ENCODE measurements at places on chromosomes 16 and 17.

- no peak for DNase-seq
These were observed 95.6 kb downstream of the NPIPB11 start for GRCh38 chr16:29310852-29311314.

GRCh38 chr16:10877472-10877946 is 507 bp downstream of the CIITA start:
- DNase-seq, result no peak

GRCh38 chr17:75542728-75543336 is 17.3 kb downstream of the LLGL2 start:
- no peak for DNase-seq

- DNase-seq, result no peak
These were observed 3.0 kb upstream of the ITGAX start for GRCh38 chr16:31351942-31352325.

- no peak for DNase-seq
These were observed 56.6 kb downstream of the NCOR1 start for GRCh38 chr17:16158714-16159113.

GRCh38 chr17:75412455-75413317 is 7.2 kb upstream of the GRB2 start:
- peak; percentile 51 for DNase-seq

DNA sequence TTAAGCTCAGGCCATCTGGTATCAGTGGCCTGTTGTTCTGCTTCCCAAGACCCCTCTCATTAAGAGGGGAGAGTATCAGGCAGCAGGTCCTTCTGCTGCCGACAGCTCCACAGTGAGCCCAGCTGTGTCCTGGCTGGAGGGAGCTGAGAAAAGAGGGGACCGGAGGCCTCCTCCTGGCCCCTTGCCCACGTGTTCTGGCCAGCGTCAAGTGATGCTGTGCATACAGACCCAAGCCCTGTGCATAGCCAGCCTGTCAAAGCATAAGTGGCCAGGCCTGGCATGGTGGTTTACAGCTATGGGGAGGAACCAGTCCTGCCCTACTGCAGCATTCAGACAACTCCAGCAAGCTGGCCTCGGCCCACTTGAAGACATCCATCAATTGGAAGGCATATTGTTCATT is 48.0 kb downstream of the ABCC6 start:
- DNase-seq, result no peak

DNA sequence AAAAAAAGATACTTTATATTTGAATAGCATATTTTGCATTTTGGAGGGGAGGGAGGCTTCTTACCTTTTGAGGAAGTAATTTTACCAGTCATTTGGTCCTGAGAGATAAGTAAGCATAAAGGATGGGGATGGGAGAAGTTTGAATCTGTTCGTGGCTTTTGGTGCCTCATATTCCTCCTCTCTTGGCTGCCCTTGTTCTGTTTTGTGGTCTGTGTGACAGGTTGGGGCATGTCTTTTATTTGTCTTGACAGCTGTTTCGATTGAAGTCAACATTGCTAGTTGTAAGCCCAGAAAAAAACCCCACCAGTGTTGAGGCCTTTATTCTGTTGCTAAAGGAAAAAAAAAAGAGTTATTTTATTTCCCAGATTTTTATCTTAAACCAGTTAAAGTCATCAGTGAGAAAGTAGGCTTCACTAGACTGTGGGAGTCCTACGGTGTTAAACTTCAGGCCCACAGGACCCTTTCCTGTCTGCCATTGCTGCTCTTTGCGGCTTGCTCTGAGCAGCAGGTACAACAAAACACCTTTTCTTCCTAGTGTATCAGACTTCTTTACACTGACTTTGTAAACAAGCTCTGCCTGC is 11.4 kb downstream of the SLC7A6 start:
- no peak for DNase-seq

GRCh38 chr17:71412803-71413202 is 708.0 kb upstream of the SOX9 start:
- no peak for DNase-seq

- no peak for DNase-seq
These were observed 38.9 kb downstream of the KANSL1 start for GRCh38 chr17:46154151-46154816.

GRCh38 chr16:60151987-60152386 is 1417.9 kb upstream of the GOT2 start:
- DNase-seq, result no peak

- DNase-seq, result no peak
These were observed 2.0 kb downstream of the GPT2 start for GRCh38 chr16:46885960-46886763.

DNA sequence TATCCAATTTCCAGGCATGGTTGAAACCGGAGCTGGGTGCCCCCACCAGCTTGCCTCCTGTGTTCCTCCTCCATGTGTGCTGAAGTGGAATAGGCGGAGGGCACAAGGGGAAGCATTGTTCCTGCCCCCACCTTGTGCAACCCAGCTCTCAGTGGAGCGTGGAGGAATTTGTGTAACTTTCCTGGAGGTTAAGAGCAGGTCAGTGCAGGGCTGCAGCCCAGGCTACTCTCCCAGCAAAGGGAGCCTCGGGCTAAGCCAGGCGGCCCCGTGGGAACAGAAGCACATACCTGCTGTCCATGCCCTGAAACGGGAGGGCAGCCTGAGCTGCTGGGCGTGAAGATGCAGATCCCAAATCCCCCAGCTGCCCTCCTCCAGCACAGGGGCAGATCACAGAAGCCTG is 158.8 kb upstream of the LHX1 start:
- no peak for DNase-seq

DNA sequence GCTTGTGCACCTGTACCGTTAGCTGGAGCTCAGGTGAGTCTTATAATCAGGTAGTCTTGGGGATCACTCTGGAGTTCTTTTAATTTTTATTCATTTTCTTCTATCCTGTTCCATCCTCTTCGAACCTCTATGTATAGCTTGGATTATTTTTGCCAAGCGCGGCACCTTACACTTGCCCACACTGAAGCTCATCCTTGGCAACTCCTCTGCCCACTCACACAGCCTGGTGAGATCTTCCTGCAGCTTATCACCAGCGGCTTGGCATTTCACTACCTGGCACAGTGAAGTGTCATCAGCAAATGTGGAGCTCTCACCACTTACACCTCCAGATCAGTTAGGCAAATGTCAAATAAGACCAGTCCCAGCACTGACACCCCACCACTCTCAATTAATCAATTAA is 116.7 kb downstream of the CACNG3 start:
- no peak for DNase-seq

- DNase-seq, result no peak
These were observed 26.4 kb downstream of the KIFC3 start for GRCh38 chr16:57775661-57776469.

DNA sequence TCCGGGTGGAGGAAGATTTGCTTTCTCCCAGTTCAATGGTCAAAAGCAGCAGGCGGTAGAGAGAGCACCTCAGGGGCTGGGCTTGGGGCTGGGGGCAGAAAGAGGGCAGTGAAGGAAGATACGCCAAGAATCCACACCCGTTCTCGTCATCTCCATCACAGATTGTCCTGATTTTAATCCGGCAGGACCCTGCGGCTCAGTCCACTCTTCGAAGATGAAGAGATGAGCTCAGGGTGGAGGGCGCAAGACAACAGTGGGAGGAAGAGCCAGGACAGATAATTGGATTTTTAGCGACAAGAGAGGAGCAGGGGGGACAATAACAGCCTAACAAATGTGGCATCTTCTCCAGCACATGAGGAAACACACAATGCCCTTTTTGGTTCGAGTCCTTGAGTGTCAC is 165.9 kb downstream of the SDK2 start:
- DNase-seq, result no peak

DNA sequence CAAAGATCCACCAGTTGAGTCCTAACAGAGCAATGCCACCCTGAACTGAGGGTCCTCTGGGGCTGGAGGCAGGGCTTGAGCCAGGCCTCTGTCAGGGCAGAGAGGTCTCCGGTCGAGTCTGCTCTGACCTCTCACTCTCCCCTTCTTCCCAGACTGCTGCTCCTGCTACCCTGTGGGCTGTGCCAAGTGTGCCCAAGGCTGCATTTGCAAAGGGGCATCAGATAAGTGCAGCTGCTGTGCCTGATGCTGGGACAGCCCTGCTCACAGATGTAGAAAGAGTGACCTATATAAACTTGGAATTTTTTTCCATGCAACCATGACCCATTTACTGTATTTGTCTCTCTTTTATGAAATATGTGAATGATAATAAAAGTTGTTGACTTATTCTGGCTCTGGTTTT is 2.4 kb upstream of the MT1B start:
- no peak for DNase-seq

- no peak for DNase-seq
These were observed 37.5 kb downstream of the ARHGAP17 start for GRCh38 chr16:24977678-24978075.

DNA sequence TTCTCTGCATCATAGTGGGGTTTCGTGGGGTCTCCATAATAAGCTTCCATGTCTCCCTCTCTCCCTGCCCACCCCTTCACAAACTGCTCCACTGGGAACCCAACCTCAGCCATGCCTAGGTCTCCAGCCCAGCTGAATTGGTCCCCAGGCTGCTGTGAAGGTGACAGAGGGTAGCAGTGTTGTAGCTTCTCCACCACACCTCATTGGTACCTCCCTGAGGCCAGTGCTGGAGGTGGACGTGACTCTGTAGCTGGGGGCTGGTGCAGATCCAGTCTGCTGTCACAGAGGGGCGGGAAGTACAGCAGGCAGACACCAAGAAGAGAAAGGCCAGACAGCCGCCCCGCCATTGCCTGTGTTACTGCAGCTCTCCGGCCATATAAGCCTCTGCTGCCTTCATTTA is 82.1 kb downstream of the OR1D5 start:
- no peak for DNase-seq

All from stimulated activated CD8-positive, alpha-beta memory T cell treated with anti-CD3 and anti-CD28 coated beads, Interleukin-4, amount 100 ng/mL, for 4 hours (primary cell).